ENCODE measurements at places on chromosomes 11 and 22.

GRCh38 chr11:19208959-19209546 is 7.3 kb upstream of the CSRP3 start:
- DNase-seq: no peak

DNA sequence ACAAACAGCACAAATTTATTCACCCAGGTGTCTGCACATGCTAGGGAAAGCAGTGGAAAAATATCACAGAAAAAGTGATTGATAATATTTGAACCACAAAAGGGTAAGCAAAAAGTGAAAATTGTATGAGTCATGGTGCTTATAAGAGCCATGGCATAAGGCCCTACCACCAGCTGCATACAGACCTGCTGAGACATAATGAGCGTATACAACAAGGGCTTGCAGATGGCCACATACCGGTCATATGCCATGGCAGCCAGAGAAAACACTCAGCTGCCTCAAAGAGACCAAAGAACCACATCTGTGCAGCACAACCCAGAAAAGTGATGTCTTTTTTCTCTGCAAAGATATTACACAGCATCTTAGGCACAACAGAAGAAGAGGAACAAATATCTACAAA is 71.4 kb upstream of the OR9G4 start:
- DNase-seq: no peak

GRCh38 chr11:94537031-94537600 is 6.6 kb upstream of the FUT4 start:
- no peak for DNase-seq

DNA sequence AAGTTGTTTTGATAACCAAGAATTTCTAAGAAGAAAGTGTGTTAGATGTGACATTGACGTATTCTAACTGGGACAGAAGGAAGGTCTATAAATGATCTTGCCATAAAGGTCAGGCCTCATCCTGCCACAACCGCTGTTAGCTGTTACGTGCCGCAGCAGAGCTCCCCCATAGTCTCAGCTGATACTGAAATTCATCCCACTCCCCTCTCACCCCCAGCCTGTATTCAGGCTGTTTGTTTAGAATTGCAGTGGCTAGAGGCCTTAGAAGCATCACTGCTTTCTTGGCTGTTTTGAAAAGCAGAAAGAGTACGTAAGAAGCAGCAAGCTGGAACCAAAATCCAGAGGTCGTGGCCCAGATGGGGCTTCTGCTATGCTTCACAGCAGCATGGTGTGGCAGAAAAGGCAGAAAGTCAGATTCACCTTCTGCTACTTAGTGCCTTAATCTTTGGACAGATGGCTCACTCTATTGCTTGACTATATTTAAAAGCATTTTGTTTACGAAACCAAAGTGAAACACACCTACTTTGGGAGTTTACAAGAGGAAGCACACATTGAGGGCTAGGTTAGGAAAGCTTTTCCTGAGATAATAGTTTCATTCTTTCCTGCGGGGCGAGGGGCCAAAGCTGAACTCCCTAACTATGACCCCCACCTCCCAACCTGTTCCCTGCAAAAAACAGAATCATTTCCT is 950 bp upstream of the LAYN start:
- DNase-seq: no peak

- DNase-seq: no peak
Observed at GRCh38 chr11:24819006-24819405, 322.2 kb downstream of the LUZP2 start.

Data from GM23338 (cell line).